Stimulated activated CD4-positive, alpha-beta T cell treated with anti-CD3 and anti-CD28 coated beads, Interleukin-15, amount 100 ng/mL, for 48 hours (primary cell): ENCODE measurements at places on chromosomes 1 and 21.

- no peak for DNase-seq
These were observed 83.5 kb downstream of the SPAG17 start for GRCh38 chr1:118101515-118101844.

GRCh38 chr1:228927946-228928898 lies 192.9 kb downstream of the RHOU start:
- DNase-seq: no peak

GRCh38 chr1:116993286-116993685 lies 8.3 kb upstream of the CD101 start:
- DNase-seq: no peak

- no peak for DNase-seq
These were observed 9.8 kb upstream of the CAPZB start for GRCh38 chr1:19495000-19495656.

GRCh38 chr1:214469290-214469689 lies 82.1 kb downstream of the PTPN14 start:
- no peak for DNase-seq
